Hematopoietic multipotent progenitor cell treated with erythropoietin and hydrocortisone succinate and interleukin-3 and kit ligand, for 8 days (in vitro differentiated cells): ENCODE measurements at places on chromosomes 3 and 15.

GRCh38 chr15:55496716-55497115, 11.3 kb downstream of the DNAAF4 start:
- DNase-seq: no peak

GRCh38 chr15:63874616-63875015, 40.9 kb upstream of the HERC1 start:
- DNase-seq: no peak

- DNase-seq: no peak
Observed at GRCh38 chr15:82856397-82857170, 47.2 kb downstream of the WHAMM start.

- no peak for DNase-seq
Observed at GRCh38 chr15:98398056-98398455, 250.3 kb upstream of the IGF1R start.

DNA sequence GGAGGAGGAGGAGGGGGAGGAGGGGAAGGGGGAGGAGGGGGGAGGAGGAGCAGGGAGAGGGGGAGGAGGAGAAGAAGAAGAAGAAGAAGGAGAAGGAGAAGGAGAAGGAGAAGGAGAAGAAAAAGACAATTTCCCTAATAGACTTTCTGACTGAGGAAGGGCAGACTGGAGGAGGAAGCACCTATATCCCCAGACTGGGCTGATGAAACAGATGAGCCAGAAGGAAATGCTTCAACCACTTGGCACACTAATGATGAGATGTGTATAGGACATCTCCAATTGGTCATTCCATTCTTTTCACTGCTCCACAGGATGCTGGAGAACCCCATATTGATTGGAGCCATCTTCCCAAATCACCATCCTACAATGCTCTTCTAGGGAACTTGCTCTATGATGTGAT, 69.9 kb downstream of the LYZL4 start:
- DNase-seq: no peak

DNA sequence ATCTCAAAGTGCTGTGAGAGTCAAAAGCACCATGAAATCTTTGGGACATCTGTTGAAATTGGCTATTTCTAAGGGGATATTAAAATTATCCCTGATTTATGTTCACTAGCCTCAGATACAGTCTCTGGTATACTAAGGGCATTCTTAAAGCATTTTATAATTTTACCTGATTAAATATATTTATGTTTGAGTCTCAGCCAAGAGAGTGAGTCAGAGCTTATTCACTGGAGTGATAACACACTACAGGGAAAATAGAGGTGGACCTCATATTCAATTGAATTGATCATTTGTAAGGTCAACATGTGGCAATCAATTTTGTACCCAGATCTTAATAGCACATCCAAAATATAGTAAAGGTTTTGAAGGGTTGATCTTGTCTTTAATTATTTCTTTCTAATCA, 733.6 kb downstream of the EPHA3 start:
- no peak for DNase-seq

GRCh38 chr3:195054311-195054710, 216.6 kb downstream of the XXYLT1 start:
- DNase-seq: no peak

DNA sequence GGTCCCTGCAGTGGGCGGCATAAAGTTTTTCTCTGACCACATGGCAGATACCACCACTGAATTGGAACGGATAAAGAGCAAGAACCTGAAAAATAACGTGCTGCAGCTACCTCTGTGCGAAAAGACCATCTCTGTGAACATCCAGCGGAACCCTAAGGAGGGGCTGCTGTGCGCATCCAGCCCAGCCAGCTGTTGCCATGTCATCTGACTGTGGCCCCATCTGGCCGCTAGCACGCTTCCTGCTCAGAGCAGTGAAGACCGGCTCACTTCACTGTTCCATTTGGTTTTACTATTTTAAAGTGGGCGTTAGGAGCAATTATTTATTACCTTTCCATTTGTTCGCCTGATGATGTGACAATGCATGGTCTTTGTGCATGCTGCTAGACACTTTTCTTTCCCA, 62.0 kb downstream of the SNRK start:
- no peak for DNase-seq

- DNase-seq: no peak
Observed at GRCh38 chr3:122481390-122481789, 33.3 kb downstream of the KPNA1 start.

DNA sequence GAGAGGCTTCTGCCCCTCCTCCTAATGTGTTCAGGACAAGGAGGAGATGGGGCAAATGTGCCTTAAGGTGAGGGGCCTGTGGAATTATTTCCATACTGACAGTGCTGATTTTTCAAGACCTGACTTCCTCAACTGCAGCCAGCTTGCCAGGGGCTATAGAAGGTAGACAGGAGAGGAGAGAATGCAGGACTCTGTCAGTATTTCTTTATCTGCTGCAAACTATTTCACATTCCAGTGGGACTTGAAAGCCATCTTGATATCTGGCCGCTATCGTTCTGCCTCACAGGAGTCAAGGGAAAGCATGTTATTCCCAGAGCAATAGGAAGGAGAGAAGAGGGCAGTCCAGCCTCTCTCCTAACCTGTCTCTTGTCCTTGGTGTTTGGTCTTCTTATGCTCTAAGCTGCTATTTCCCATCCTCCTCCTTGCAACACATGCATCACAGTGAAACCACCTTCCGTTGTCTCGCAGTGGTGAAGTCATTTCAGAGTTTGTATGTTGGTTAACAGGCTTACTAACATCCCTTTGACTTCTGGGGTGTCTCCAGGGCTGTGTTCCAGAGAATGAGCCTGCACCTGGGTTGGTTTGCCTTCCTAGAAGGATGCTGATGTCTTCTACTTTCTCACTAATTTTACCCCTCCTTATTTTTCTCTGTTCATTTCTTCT, 95.1 kb upstream of the MRPS22 start:
- DNase-seq: no peak

GRCh38 chr3:29274667-29275066, 6.2 kb upstream of the RBMS3 start:
- DNase-seq: no peak

DNA sequence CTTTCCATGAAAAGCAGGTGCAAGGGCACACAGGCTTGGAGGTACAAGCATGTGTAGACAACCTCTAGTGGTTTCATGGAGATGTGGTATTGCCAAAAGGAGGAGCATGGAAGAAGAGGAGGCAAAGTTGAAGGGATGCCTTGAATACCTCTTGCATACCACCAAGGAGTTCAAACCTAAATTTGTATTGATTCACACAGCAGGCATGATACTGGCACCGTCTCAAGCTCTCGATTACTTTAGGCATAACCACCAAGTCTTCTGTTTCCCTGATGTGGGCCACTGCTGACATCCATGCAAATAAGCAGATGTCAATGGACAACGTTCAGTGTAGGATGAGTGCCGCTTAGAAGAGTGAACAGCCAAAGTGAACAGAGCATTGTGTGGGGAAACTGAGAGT, 87.1 kb downstream of the SCN11A start:
- no peak for DNase-seq

GRCh38 chr3:41740374-41740886, 221.5 kb downstream of the ULK4 start:
- DNase-seq: no peak

GRCh38 chr3:138186803-138187295, 252 bp upstream of the ARMC8 start:
- DNase-seq: peak; percentile 93

GRCh38 chr3:67647390-67647878, 7.0 kb downstream of the SUCLG2 start:
- DNase-seq: no peak

DNA sequence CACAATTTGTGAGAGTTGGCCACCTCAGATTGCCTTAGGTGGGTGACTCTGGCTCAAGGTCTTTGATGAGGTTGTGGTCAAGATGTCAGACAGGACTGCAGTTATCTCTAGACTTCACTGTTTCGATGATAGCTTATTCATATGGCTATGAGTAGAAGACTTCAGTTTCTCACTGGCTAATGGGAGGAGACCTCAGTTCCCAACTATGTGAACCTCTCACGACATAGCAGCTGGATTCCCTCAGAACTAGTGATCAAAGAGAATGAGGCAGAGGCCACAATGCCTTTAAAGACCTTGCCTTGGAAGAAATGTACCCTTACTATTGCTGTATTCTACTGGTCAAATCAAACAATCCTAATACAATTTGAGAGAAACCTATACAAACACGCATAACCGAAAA, 607.5 kb upstream of the ROBO2 start:
- no peak for DNase-seq

- no peak for DNase-seq
Observed at GRCh38 chr3:114496874-114497273, 203.0 kb downstream of the TIGIT start.

DNA sequence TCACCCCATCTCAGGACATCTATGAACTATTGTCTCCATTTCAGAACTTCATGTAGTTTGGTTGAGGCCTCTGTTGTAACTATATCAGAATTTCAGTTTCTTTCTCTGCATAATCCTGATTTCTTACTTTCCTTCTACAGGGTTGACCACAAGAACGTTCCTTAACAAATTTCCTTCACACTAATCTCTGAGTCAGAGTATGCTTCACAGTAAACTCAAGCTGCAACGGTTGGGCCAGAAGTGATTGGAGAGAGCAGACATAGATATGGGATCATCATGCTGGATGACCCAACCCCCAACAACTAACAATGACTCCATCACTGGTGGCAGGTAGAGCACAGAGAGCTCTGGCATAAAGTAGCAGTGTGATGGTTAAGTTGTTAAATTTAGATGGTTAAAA, 128.8 kb upstream of the OSTN start:
- DNase-seq: no peak

- peak; percentile 68 for DNase-seq
Observed at GRCh38 chr3:187025656-187026316, 95.5 kb downstream of the ST6GAL1 start.

DNA sequence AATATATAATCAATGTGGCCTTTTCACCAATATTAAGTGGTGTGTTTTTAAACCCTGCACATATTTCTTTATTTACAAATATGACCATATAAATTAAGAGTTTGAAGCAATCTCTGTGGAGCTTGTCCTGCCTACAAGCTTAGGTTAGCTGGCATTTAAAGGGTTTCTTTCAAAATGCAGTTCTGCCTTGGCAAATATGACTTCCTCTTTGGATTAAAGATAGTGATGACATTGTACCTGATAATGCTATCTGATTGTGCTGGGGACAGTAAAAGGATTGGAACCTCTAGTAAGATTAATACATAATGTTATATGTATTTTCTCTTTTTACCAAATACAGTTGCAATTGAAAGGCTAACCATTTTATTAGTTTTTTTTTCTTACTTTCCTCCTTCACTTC, 249.1 kb downstream of the OTOL1 start:
- DNase-seq: peak; percentile 6

DNA sequence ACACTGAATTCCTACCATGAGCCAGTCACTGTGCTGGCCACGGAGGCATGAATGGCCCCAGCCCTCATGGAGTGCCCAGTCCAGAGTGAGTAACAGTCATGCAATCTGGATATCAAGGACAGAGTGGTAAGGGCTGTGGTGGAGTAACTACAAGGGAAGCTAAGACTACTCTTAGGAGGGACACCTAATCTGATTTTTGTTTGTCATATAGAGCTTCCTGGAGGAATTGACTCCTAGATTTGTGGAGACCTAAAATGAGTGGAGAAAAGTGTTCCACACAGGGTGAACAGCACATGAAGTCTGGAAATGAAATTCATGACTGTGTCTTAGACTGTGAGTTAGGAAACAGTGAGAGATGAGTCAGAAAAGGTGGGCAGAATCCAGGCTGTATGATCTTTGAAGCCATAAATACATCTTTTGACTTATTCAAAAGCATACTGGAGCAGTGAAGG, 219.9 kb downstream of the NFKBIZ start:
- no peak for DNase-seq

DNA sequence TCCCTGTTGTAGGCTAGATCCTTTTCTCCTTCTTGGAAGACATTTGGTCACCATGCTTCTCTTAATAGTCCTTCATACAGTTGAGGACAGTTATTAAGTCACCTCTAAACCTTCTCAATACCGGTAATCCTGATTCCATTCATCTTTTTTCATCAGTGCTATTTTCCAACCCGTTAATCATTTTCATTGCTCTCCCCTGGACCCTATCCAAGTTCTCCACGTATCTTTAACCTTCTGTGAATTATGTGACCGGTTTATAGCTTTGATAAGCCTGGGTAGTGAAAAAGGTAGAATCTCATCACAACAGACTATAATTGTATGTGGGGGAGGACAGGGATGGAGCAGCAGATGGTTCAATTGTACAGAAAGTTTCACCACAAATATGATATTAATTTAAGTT, 168.5 kb downstream of the MECOM start:
- peak; percentile 41 for DNase-seq

DNA sequence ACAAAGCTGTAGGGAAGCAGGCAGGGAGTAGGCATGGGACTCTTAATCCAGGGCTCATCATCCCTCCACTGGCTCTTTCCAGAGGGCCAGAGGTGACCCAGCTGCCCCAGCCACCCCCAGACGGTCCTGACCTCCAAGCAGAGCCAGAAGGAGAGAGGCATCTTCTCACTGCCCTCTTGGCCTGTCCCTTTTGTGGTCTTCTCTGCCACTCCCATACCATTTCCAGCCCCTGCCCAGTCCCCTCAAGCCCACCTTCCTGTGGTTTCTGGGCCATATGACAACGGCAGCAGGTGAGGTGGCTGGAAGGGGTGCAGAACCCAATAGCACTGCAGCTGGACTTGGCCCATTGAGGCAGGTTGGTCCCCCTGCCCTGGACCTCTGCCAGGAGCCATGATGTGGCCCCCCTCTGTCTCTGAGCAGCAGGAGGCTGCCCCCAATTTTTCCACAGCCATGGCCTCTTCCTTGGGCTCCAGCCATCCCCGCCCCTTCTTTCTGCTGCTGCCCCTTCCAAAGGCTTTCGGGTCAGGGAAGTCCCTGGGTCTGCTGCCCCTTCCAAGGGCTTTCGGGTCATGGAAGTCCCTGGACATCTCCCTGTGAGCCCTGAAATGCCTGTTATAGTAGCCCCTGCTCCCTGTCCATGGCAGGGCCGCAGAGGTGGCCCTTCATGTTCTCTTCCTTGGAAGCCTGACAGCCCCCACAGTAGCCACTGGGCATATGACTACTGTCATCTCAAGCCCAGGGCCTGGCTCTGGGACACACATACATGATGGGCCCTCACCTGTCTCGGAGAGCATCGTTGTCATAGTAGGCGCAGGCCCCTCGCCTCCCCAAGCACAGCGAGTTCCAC, 39.5 kb upstream of the RAB6B start:
- no peak for DNase-seq
